Coronary artery (tissue), 2 donors: ENCODE measurements at places on chromosomes 3 and 15.

- DNase-seq, result no peak
These were observed 98.5 kb downstream of the WNT7A start for GRCh38 chr3:13781417-13781816.

DNA sequence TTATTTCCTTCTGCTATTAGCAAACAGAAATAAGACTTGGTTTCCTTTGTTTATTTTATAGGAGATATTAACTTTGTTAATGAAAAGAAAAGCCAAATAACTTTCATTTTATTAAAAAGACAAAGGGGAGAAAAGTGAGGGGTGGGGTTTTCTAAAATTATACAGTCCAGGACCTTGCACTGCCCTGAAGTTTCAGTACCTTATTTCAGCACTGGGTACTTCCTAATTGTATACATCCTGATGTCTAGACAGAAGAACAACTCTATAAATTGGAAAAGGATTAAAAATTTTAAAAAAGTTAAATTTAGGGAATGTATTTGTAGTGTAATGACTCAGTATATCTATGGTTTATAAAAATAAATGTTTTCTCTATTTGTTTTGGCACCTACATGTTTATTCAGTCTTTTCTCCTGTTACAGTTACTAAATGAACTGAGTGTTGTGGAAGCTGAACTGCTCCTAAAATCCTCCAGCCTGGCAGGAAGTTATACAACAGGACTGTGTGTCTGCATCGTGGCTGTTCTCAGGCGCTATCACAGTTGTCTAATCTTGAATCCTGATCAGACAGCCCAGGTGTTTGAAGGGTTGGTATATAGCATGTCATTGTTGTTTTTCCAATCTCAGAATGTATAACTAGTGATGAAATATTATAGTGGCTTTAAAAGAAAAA is 27.6 kb upstream of the P2RY13 start:
- no peak for DNase-seq

DNA sequence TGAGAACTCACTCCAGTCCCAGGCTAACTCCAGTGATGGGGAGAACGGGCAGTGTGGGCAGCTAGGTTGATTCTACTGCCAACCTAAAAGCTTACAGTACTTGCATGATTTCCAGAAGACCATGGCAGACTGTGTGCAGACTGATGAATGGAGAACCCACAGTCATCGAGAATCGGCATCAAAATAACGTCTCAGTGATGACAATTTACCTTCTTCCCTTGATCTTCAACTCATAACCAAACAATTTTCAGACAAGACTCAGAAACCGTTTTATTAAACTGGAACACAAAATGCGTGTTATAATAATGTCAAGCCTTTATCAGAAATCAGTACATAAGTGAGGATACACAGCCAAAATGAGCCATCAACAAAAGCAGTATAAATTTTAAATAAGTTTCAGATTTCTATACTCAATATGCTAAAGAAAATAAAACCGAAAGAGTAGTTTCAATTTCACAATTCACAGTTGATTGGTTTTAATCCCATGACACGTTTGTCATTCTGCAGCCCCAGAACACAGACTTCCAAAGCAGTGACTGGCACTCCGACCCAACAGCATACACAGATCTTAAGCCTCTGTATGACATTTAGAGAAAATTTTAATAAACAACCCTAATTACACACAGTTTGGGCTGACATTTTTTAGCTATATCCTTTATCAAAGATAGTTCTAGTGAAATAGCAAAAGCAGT is 54.5 kb downstream of the ZMAT3 start:
- no peak for DNase-seq

DNA sequence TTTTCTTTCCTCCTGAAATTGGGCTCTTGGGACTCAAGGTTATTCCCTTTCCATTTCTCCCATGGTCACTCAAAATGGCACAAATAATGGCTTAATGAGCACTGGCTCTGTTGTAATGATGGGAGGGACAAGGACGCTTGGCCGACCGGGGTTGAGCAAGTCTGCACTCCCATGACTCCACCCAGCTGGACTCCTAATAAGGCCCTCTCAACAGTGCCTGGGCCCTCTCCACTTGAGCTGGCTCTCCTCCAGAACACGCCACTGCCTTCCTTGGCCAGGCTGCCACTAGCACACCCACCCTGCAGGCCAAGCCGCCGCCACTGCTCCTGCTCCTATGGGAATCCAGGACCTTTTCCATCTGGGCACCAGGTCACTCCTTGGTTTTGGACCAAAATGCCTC is 42.3 kb downstream of the ADCY5 start:
- DNase-seq, result peak; percentile 95

DNA sequence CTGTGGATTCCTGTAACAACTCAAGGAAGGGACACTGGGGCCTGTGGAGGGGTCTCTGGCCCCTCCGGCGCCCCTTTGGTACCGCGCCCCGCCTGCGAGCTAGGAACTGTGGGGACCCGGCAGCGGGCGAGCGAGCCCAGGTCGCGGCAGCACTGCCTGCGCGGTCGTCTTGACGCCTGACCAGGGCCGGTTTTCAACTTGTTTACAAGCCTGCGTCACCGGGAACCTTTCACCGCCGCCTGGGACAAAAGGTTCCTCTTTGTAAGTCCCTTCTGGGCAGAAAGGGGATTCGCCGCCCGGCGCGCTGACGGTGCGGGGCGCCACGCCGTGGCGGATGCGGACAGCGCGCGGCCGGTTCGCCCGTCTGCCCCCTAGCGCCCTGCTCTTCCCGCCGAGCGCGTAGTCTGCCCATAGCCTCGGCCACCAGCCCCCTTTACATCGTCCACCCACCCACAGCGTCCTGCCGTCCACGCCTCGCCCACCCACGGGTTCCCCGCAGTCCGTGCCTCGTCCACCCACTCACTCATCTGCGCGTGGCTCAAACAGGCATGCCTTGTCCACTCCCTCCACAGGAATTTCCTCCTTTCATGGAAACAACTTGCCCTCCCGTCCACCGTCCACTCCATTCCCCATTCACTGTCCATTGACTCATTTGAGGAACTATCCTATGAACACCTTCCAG is 5.5 kb upstream of the CFAP100 start:
- peak; percentile 97 for DNase-seq

- DNase-seq, result no peak
These were observed 43.4 kb downstream of the TLE3 start for GRCh38 chr15:70054366-70054765.
